ENCODE measurements at places on chromosomes 6 and 20.

DNA sequence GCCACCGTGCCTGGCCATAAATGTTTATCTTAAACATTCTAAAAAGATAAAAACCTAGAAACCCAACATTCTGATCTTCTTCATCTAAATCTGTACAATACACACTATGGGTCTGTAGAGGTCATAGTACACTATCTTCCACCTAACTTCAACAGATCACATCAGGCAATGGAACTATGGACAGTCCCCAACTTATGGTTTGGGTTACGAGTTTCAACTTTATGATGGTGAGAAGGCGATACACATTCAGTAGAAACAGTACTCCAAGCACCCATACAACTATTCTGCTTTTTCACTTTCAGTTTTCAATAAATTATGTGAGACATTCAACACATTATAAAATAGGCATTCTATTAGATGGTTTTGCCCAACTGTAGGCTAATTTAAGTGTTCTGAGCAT lies 23.1 kb downstream of the FKBP5 start:
- no peak for DNase-seq

- no peak for DNase-seq
These were observed 64.2 kb downstream of the SGK1 start for GRCh38 chr6:134253681-134254080.

DNA sequence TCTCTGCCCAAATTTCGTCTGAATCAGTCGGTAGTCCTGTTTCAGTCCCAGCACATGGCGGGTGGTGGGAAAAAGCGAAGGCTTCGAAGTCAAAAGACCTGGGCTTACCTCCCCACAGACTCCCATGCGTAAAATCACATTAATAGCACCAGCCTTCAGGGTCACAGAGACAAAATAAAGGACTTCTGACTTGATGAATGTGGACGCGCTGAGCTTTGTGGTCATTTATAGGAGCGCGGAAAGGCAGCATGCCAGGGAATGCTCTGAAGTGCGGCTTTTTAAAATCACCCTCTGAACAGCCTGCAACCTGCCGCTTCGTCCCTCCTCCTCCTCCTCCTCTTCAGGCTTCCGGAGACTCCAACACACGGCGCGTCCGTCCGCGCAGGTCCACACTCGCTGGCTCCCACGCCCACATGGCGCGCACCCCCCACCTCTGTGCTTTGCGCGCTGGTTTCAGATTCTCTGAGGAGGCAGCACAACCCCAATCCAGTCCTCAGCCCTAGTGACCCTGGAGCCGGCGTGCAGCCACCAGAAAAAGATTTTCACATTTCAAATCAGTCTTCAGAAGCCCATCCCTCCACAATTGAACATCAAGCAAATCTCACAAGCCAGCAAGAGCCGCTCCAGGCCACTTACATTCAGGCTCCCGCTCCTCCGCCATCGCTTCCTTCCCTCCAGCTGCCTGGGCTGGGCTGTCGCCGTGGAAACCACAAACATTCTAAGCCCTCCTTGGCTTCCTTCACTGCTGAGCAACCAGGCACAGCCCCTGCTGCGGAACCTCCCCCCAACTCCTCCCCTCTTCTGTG lies at the start of gene C6orf118:
Gene C6orf118, minus strand, starts transcription at position 680 of the 806 bp plus-strand sequence. Its CDS starts 19 bp downstream, at position 661.
- peak; percentile 13 for DNase-seq

DNA sequence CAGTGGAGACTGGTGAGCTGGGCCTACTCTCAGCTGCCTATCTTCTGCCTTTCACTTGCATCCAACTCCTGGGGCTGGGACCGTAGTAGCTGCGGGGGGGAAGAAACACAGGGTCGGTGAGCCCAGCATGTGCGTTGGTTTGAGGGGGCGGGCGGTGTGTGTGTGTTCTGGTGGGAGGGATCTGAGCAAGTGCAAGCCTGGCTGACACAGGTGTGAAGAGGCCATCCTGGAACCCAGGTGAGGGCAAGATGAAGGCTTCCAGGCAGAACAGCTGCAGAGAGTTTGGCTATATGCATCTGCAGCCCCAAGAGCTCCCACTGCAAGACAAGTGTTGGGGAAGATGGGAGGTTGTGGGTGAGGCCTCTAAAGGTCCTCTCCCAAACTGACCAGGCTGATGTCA lies 30.6 kb downstream of the MOCS1 start:
- no peak for DNase-seq

DNA sequence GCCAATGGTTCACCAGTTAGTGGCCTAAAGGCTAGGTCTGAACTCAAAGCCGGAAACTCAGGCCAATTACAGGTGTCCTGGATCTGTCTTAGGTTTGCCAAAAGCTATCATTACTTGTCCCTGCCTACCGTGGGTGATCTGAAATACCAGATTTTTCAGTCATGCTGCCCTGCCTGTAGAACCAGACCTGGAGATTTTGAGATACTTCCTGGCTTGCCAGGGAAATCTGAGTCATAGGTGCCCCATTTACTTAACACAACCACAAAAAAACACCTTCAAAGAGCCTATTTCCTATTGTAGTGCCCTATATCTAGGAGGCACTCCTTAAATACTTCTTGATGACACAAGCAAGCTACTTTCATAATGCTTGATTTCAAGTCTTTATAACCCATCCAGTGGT lies 13.9 kb upstream of the RANBP9 start:
- no peak for DNase-seq

DNA sequence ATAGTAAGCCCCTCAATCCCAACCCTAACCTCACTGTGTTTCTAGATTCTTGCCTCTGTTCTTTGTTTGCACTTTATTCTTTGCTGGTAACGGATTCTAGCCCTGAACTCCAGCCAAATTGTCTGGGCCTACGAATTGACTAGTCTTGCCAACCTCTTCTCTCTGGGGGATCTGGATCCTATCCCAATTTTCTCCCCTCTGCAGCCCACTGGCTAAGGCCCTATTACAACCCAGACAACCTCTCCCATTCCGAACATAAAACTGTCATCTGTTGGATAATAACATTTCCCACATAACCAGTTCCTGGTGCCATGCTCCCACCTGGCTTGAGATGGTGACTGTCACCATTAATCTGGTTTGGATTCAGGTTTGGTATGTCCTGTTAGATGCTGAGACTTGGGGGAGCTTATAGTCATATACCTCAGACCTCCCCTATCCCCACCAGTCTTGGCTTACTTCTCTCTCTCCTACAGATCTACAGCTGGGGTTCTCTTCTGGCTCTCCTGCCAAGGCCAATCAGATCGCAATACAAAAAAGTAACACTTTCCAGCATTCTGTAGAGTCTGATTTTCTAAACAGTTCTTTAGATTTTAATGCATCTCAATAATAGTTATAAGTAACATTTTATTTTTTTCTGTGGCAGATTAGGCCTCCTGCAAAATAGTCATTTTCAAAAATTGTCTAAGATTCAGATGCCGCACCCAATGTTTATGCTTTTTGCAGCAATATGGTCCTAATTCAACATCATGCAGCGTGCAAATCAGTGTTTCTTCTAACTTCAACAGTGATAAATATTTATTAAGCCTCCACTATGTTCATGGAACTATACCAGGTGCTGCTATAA lies 29.8 kb upstream of the AHI1 start:
- DNase-seq: no peak

GRCh38 chr6:25122001-25122400 lies 157.2 kb upstream of the CARMIL1 start:
- DNase-seq: no peak

DNA sequence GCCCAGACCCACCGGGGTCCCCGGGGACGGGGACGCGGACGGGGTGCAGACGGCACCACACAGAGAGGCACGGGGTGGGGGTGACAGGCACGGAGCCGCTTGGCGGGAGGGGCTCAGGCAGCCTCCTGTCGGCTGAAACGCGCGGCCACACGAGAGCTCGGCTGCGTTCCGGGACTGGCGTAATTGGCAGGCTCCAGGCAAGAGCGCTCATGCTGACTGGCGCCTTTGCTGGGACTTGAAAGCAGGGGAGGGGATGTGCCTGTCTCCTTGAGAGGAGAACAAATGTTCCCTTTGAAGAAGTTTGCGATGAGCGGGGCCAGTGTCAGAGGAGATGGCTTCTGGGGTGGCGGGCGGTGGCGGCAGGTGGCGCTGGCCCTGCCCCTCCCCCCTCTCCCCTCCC lies 25.8 kb downstream of the BHLHE23 start:
- DNase-seq: peak; percentile 65

- DNase-seq: no peak
These were observed 7.6 kb downstream of the ARFGEF2 start for GRCh38 chr20:48928832-48929725.

DNA sequence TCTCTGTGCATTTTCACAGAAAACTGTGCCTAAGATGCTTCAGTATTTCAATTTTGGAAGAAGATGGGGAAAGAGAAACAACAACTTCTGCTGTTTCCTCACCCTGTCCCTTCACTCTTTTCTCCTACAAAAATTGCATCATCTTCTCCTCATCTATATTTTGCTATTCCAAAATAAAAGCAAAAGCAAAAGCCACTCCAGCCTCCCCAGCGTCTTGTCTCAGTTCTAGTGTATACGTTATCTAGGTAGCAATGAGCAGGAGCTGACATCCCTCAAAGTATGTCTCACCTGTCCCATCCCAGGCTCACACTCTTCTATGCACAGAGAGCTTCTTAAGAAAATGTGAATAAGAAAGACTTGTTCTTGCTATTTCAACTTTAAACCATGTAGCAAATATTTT lies 163.8 kb upstream of the TAB2 start:
- no peak for DNase-seq

GRCh38 chr6:63759605-63760105 lies 124.1 kb downstream of the PHF3 start:
- DNase-seq: no peak

GRCh38 chr6:136527831-136528230 lies 22.4 kb downstream of the MAP7 start:
- no peak for DNase-seq

GRCh38 chr20:5825130-5825719 lies 75.0 kb downstream of the SHLD1 start:
- DNase-seq: no peak

DNA sequence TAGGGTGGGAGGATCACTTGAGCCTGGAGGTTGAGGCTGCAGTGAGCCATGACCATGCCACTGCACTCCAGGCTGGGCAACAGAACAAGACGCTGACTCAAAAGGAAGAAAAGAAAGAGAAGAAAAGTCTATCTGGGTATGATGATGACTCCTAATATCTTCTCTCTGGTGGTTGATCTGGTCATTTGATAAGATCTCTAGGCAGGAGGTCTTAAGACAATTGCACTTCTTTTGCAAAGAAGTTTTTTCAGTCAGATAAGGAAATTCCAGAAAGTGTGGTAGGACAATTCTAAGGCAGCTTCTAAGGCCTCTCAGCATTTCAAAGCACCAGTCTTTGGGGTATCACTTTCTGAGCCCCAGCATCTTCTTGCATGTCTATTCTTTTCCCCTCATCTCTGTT lies 7.7 kb upstream of the AIF1 start:
- no peak for DNase-seq

DNA sequence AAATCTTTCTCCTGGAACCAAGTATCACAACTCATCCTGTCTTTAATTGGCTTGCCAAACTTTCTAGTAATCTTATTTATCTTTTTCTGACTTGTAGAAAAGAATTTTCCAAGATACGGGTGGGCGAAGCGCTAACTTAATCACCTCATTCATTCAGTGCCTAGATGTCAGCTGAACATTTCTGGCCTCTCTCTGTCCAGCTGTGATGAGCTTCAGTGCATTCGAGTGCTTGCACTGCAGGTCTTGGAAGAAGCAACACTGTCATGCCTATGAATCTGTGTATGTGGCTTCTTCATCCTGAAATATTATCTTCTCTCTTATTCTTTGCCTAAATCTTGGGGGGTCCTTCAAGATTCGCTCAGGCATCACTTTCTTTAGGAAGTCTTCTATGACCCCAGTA lies 16.3 kb upstream of the ENPP1 start:
- DNase-seq: no peak

DNA sequence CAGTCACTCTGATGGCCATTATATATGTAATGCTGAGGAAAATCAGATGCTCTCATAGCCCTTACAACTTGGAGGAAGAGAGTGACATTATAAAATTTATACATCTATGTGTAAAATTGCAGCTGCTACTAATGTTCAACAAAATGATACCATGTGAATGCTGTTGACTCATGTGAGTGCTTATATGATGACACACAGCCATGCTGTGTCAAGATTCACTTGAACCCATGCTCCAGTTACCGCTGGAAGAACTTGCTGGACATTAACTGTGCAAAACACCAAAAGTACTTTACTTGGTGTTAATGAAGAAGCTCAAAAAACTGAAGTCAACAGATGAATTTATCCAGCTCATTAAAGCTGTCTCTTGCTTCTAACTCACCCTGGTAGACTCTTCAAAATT lies 318.9 kb upstream of the PLCB4 start:
- DNase-seq: no peak

GRCh38 chr20:23565503-23566045 lies 2.7 kb downstream of the CST9L start:
- no peak for DNase-seq

DNA sequence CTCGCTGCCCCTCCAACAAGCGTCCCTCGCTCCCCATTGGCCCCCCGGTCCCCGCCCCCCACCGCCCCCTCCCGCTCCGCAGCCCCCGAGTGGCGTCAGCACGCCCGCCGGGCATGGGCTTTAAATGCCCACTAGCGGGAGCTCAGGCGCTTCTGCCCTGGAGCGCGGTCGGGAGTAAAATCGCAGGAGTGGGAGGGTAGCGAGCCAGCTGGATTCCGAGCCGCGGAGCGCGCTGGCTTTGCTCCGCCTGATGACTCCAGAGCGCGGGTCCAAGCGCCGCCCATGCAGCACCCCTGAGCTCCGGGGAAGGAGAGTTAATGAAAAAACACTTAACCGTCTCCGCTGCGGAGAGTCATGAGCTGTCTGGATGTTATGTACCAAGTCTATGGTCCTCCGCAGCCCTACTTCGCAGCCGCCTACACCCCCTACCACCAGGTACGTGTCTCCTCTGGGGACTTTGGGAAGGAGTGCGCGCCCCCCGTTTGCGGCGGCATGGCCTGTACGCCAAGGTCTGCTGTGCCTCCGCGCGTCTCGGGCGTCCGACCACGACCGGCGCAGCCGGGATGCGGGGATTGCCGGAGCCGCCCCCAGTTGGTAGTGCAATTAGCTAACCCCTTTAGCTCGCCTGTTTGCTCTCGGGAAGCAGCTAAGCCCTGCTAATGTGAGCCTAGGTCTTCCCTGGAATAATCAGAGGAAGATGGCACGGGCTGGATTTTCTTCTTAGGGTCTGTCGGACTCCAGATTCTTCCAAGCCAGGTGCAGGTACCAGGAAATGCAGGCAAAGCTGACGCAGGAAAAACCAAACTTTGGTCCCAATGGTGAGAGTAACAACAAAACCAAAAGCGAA lies at the start of gene VGLL2:
Gene VGLL2, plus strand, starts transcription at position 149 of the 847 bp plus-strand sequence. Its CDS starts 206 bp downstream, at position 355.
- DNase-seq: peak; percentile 27
